ENCODE measurements at places on chromosomes 1 and 21. TPM values are rescaled to one million over a fixed set of nuclear protein-coding genes. Genes with fewer than 3 reads are reported as not detected.

TSEN15 gene
- 57.2 TPM for total RNA-seq

GRCh38 chr1:1354271-1355247, 3.8 kb downstream of the MXRA8 start:
- peak; percentile 72 for DNase-seq

UQCRHL gene
- total RNA-seq = 1.1 TPM

MPL gene
- total RNA-seq = not detected

LIN28A gene
- not detected for total RNA-seq

NOL9 gene
- total RNA-seq = 32.1 TPM

DNA sequence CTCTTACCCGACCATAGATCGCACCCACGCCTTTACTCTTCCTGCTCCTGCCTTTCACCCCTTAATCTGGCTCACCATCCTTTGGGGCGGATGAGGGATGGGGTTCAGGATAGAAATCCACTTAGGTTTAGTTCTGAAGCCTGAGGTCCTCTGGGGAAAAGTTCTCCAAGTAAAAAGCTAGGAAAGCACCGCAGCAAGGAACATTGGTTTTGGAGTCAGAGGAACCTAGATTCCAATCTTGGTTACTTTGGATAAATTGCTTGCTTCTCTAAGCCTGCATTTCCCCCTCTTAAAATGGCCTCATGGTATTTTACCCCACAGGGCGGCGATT, 988 bp upstream of the ASAP3 start:
- DNase-seq = peak; percentile 45

PHLDA3 gene
- total RNA-seq = 116 TPM

DNA sequence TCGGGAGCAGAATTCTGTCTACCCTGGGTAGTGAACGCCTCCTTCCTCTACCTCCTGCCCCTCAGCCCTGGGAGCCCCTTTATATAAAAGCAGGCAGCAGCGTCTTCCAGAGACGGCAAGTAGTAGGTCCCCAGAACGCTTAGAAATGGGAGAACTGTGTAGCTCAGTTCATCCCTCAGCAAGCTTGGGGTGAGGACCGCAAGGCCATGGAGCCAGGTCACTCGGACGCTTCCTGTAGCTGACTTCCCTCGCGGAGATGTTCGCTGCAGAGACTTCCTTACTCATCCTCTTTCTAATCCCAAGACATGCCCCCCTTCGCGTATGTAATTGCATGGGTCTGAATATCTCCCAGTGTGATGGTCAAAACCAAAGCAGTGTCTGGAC, 141.4 kb upstream of the COA6 start:
- no peak for DNase-seq

TSPEAR gene
- not detected for total RNA-seq

GRCh38 chr1:231612393-231613089, 14.0 kb upstream of the DISC1 start:
- no peak for DNase-seq

- no peak for DNase-seq
These were observed 24.2 kb upstream of the LEFTY2 start for GRCh38 chr1:225965231-225965630.

DNA sequence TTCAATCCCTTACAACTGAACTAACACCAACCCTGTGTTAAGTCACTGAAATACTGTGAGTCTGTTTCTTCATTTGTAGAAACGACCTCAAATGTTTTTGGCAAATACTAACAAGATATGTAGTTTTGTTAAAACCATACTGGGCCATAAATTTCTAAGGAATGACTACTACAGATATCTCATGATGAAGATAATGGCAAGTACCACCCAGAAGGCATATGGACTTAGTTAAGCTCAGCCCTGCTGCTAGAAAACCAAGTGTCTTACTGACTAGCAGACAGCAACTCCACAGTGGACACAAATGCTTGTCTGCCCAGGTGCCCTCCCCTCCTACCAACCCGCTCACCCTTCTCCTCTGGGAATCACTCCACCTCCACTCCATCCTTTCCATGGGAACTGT, 44.5 kb upstream of the BMP8B start:
- DNase-seq = no peak

FMN2 gene
- total RNA-seq = 11.2 TPM

TNNI3K gene
- 0.72 TPM for total RNA-seq

SLC5A9 gene
- total RNA-seq = not detected

- no peak for DNase-seq
These were observed 83.5 kb downstream of the SYF2 start for GRCh38 chr1:25148673-25149300.

- DNase-seq = no peak
These were observed 49.0 kb upstream of the ASB17 start for GRCh38 chr1:75980972-75981897.

GRCh38 chr1:24914226-24915069, 15.6 kb downstream of the RUNX3 start:
- DNase-seq = peak; percentile 97

DNA sequence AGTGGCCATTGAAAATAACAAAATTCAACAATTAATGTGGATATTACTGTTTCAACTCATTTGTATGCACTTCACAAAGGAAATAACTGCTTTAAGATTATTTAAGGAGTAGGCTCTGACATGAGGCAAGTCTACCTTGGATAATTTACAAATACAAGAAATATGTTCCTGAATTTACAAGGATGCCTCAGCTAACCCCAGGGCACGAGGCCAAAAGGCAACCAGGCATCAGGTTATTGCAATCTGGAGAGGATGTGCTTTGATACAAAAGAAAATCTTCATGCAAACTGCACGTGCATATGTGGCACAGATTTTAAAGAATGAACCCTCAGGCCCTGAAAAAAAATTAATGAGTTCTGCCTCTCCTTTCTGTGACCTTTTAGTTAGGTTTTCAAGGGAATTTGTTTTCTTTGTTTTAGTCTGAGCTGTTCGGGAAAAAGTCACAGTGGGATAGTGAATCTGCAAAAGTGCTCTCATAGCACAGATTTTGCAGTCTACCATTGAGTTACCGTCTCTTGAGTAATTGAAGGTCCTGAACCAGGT, 1304.2 kb upstream of the ADGRL4 start:
- no peak for DNase-seq
